ENCODE measurements at places on chromosomes 12 and 14.

DNA sequence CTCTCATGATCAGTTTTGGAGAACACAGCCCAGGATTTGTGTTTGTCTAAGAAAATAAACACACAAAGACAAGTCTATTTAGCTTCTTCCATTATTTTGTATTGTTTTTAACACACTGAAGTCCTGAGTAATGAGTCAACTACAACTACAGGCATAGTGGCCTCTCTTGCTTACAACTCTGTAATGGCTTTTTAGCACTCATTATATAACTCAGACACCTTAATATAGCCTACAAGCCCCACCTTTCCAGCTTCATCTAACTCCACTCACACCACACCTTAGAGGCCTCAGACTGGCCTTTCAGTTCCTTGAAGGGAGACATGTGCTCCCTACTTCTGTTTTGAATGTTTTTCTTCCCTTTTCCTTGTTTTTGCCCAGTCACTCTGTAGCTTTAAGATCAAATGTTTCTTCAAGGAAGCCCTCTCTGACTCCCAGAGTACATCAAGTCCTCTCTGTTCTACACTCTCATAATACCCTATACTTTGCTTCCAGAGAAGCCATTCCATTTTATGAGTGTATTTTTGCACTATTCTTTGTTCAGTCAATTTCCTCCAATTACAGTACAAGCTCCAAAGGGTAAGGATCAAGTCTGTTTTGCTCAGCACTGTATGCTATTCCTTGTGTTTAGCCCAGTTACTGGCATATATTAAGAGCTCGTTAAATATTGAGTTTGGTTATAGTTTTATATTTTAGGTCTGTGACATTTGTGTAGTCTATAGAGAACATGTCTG is 233.6 kb upstream of the ARHGAP5 start:
- DNase-seq, result no peak

GRCh38 chr14:36652542-36653201 is 9.0 kb upstream of the PAX9 start:
- DNase-seq, result no peak

DNA sequence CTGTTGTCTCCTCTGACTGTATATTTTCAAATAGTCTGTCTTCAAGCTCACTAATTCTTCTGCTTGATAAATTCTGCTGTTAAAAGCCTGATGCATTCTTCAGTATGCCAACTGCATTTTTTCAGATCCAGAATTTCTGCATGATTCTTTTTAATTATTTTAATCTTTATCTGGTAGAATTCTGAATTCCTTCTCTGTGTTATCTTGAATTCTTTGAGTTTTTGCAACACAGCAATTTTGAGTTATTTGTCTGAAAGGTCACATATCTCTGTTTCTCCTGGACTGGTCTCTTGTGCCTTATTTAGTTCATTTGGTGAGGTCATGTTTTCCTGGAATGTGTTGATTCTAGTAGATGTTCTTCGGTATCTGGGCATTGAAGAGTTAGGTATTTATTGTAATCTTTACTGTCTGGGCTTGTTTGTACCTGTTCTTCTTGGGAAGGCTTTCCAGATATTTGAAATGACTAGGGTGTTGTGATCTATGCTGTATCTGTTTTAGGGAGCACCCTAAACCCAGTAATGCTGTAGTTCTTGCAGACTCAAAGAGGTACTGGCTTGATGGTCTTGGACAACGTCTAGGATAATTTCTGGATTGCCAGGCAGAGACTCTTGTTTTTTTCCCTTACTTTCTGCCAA is 193.8 kb upstream of the NPAS3 start:
- DNase-seq, result no peak

GRCh38 chr14:100773331-100774163 is 46.9 kb downstream of the DLK1 start:
- no peak for DNase-seq

DNA sequence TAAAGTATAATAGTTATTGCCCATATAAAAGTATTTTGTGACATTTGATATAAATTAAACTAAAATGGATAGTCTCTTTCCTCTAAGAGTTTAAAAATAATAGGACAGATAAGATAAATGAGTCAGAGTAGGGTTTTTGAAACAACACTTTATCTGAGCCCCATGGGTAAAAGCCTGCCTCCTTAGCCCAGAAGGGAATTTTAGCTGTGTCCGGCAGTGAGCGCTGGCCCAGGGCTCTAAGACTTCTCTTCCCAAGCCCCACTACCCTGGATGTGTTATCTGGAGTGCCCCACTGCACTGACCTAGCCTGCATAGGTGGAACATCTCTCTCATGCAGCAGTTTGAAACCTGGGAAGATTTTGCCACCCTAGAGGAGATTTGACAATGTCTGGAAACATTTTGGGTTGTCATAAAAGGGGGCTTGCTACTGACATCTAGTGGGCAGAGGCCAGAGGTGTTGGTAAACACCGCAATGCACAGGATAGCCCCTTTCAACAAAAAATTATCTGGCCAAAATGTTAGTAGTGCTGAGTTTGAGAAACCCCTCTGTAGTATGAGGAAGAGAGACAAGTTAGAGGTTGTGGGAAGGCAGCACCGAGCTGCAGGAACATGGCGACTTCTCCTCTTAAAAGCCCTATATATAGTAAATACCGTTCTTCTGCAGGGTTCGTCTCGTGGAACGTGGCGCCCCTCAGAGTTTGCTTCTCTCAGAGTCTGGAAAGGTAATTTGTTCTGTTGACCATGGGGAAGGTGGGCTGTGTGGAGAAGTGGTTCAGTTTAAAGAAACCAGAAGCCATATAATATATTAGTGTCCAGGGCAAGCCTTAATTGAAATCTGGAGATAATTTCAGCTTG is 29.3 kb upstream of the ATF1 start:
- DNase-seq, result peak; percentile 75
